CD14-positive monocyte (primary cell): ENCODE measurements at places on chromosomes 7 and 10.

- no peak for DNase-seq
Observed at GRCh38 chr7:24434972-24435371, 138.3 kb upstream of the PALS2 start.

DNA sequence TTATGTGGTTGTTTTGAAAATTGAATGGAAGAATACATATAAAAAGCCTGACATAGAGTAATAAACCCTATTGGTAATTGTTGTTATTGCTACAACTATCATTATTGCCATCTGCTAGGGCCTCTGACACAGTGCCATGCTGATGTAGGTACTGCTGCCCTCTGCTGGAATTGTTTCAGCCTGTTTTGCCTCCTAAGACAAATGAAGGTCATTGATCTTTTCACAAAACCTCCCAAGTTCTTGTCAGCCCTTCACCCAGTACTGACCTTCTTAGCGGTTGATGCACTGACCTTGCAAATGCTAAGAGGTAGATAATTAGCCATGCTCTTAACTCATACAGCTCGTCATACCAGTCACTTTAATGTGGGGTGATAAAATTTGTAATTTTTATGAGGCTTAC is 975.2 kb downstream of the SORCS1 start:
- DNase-seq = no peak

DNA sequence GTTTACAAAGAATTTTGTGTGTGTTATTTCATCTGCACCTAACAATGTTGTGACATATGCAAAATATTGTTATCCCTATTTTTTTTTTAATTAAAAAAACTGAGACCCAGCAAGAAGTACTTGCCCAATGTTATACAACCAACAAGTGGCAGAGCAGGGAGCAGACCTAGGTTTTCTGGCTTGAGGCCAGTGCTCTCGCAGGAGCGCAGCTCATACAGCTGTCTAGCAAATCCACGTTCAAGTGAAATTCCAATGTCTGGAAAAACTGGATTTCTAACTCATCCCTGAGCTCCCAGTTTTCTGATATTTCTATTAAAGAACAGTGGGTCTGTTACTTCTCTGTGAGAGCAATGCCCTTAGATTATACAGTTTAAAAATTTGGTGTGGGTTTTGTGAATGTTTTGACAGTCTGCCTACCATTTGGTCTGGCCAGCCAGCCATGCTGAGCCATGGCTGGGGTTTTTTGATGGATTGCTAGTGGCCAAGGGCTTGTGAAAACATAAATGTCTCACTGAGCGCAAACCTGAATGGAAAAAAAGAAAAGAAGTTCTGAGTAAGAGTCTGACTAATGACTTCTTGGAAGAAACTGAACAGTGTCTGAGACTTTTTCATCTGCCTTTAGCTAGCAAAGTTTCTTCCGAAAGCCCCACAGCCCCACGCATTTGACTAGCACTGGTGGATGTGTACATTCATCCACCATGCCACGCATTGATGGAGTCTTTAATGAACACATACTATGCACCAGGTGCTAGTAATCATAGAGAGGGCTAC is 15.4 kb upstream of the PRF1 start:
- DNase-seq = no peak

- no peak for DNase-seq
Observed at GRCh38 chr10:47009215-47009838, 98.1 kb downstream of the PTPN20 start.

- peak; percentile 21 for DNase-seq
Observed at GRCh38 chr7:18405726-18406125, 89.8 kb upstream of the HDAC9 start.

DNA sequence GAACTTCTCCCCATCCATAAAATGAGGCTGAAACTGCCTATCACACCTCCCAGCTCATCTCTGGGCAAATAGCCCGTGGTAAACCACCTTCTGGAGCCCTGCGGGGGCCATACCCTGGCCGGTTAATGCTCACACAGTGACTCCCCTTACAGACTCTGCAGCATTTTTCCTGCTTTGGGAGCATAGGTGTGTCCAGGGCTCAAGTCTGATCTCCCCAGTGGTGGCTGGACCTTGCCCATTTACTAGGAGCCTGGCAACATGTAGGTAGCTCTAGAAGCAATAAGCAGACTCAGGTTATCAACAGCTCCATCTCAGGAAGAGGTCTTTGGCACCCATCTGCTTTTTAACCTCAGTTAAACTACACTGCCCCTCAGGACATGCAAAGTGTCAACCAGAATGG is 5.5 kb upstream of the CDHR1 start:
- DNase-seq = no peak

GRCh38 chr10:52083422-52083821 is 230.7 kb upstream of the DKK1 start:
- DNase-seq = no peak

DNA sequence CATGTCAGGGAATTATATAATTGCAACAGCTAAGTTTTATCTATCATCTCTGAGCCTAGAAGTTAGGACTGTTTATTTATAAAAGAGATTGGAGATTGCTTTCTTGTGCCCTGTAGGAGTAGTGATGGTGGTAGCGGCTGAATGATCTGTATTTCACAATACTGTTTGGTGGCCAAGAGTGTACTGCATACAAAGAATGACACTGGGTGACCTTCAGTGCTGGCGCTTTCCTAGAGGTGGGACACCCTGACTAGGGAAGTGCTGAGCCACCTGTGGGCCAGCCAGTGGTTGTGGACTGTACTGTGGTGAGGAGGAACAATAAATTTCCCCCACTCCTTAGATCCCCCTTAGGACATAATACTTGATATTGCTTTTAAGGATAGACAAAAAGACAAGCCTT is 53.0 kb downstream of the COPG2 start:
- DNase-seq = no peak

DNA sequence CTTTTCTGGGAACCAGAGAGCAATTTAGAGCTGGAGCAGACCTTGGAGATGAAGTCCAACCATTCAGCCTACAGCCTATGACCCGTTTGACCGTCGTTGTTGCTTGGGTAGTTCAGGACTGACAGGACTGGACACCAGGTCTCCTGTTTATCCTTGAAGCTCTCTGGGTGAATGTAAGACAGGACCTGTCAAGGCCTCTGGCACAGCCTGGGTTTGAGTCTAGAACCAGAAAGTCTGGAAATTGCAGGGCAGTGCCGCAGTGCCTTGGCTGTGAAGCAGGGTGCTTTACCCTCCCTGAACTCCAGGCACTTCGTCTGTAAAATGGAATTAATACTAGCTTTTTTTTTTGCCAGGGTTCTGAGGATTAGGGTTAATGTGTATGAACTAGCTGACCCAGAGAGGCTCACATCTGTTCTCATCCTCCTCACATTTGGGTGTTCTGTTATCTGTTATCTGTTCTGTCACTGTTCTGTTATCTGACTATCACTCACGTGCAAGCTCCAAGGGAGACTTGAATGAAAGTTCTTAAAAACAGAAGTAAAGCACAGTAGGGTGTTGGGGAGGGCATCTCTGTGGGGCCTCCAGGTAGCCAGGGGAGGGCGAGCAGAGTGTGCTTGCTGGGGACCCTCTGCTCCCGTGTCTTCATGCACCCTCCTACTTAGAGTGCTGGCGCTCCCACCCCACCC is 9.9 kb downstream of the BLVRA start:
- no peak for DNase-seq

DNA sequence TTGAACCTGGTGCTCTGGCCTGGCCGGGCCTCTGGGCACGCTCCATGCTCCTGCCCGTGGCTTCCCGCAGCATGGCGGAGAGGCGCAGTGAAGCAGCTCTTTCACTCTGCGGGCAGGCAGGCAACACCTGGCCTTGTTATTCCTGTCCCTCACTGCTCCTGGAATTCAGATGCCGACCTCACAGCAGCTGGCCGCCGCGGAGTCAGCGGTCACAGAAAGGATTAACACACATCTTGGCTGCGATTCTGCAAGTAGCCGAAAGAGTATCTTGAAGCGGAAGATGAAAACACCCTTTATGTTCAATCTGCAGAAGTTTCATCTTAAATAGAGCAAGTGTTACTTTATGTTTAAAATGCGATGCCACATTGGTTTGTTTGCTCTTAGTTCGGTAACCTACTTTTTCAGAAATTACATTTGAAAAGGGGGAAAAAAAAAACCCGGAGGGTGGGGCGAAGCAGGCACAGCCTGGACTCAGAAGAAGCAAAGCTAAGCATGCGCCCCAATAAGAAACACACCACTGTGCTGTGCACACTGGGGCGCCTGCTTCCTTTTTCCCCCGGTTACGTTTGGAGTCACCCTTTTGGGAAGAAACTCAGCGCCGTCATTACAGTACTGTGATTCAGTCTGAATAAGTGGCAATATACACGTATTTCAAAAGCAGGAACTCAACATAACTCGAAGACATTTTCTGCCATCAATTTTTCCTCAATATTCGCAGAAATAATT is 42.3 kb downstream of the BRI3 start:
- DNase-seq = no peak

GRCh38 chr7:116279217-116279616 is 68.9 kb downstream of the TES start:
- no peak for DNase-seq

- DNase-seq = no peak
Observed at GRCh38 chr7:28065308-28065707, 115.3 kb downstream of the JAZF1 start.

DNA sequence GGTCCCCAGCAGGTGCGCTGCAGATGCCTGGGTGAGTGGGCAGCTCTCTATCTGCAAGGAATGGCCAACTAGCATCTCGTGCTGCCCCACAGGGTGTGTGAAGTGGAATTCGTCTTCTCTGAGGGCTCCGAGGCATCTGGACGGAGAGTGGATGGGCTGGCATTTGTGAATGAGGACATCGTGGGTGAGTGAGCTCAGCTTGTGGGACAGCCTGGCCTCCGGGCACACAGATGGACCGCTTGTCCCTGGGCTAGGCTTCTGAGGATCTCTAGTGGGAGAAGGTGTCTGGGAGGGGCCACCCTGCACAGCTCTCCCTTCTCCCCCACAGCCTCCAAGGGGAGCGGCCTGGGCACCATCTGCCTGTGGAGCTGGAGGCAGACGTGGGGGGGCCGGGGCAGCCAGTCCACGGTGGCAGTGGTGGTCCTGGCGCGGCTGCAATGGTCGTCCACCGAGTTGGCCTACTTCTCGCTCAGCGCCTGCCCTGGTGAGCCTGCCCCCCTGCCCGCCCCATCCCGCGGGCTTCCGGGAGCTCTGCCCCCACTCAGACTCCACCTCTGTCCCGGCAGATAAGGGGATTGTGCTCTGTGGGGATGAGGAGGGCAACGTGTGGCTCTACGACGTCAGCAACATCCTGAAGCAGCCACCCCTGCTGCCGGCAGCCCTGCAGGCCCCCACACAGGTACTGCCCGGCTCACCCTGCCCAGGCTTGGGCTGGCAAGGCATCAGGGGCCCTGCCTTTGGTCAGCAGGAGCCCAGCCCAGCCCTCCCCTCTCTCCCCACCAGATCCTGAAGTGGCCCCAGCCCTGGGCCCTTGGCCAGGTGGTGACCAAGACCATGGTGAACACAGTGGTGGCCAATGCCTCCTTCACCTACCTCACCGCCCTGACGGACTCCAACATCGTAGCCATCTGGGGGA is 6.3 kb downstream of the POLR2J start:
- no peak for DNase-seq
